Activated CD4-positive, CD25-positive, alpha-beta regulatory T cell treated with anti-CD3 and anti-CD28 coated beads, Interleukin-2, amount 50 U/mL, for 16 hours (primary cell): ENCODE measurements at places on chromosomes 5 and 9.

DNA sequence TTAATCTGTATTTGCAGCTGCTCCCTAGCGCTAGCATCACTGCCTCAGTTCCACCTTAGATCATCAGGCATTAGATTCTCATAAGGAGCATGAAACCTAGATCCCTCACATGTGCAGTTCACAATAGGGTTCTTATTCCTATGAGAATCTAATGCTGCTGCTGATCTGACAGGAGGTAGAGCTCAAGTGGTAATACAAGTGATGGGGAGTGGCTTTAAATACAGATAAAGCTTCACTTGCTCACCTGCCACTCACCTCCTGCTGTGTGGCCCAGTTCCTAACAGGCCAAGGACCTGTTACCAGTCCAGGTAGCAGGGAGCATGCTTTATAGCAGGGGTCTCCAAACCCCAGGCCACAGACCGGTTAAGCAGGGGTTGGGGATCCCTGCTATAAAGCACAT lies 22.6 kb upstream of the RNF20 start:
- no peak for DNase-seq

GRCh38 chr9:91784673-91785446 lies 165.2 kb downstream of the ROR2 start:
- DNase-seq = no peak

DNA sequence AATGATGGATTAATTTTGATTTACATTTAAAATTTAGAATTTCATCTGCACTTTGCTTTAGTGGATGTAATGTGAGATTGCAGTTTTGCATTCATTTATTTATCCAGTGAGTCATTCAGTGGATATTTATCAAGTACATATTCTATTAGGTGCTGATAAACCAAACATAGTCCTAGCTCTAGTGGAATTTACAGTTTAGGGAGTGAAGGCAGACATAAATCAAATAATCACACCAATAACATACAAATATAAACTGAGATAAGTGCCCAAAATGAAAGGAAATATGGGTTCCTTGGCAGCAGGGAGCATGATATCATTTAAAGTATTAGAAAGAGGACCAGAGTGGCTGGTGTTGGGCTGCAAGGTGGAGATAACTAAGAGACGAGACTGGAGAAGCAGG lies 14.7 kb upstream of the NIPBL start:
- no peak for DNase-seq

GRCh38 chr5:14397717-14398116 lies 183.9 kb upstream of the OTULINL start:
- DNase-seq = no peak

GRCh38 chr9:99265691-99266090 lies 43.6 kb downstream of the SEC61B start:
- no peak for DNase-seq
